ENCODE measurements at places on chromosomes 6 and 20. TPM values are rescaled to one million over a fixed set of nuclear protein-coding genes. Genes with fewer than 3 reads are reported as not detected.

DNA sequence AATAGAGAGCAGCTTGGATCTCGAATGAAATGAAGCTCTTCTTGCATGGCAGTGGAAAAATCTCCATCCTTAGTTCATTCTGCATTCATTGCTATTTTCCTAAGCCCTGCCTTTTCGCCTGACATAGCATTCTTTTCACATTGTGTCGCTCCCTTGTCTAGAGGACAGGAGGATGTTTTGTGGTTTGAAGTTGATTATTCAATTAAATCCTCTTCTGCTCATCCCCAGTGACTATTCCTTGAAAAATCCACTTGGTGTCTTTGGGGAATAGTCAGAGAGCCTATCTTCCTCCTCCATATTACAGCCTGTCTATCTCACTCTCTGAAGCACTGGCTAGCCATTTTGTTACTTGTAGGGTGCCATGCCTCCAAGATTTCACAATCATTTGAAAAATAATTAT, 161.2 kb downstream of the KLHL32 start:
- DNase-seq, result no peak

GRCh38 chr20:37933786-37934633, 31.1 kb downstream of the VSTM2L start:
- DNase-seq, result no peak

Gene MLN
- not detected for total RNA-seq

DNA sequence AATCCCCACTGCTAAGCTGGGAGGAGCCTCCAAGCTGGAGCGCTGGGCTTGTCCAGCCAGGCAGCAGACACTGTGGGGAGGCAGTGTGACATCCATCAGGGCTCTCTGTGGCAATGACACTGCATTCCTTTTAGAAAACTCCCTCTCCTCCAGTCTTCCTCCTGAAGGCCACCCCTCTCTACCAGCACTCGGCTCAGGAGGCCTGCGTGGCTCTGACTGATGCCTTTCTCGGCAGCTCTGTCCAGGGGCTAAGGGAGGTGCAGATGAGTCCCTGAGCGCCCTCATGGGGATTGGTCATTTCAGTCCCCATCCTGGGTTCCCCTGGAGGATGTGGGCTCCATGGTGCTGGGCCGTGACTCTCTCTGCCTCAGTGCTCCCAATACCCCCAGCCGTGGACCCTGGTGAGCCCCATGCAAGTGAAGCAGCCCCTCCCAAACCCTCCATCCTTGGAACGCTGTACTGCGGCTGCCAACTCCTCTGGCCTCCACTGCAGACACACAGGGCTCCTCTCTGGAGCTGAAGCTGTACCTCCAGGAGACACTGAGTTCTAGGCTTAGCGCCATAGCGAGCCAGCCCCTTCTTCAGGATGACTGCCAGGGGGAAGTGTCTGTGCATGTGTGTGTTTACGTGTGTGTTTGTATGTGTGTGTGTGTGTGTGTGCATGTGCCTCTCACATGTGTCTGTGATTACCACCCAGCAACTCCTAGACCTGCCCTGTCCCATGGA, 209.6 kb downstream of the ERMARD start:
- DNase-seq, result no peak

Gene RBM12
- 41.4 TPM for total RNA-seq

DNA sequence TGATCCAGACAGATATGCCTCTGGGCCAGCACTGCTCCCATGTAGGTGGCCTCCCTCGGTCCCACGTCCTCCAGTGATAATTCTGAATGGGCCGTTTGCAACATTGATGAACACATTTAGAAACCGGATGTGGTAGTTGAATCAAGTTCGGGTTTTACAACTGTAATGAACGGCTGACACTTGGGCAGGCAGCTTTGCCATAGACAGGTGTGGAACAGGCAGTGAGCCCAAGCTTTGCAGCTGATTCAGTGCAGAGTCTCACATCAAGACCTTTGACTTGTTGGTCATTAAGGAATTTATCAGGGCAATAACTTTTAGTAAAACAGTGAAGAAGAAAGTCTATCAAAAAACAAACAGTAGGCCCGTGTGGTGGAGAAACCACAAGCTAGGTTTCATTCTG, 466.6 kb upstream of the AGPAT4 start:
- no peak for DNase-seq

- DNase-seq, result no peak
Observed at GRCh38 chr6:9295644-9296043, 860.3 kb upstream of the SLC35B3 start.

Gene RNF217
- total RNA-seq, result 8.0 TPM

DNA sequence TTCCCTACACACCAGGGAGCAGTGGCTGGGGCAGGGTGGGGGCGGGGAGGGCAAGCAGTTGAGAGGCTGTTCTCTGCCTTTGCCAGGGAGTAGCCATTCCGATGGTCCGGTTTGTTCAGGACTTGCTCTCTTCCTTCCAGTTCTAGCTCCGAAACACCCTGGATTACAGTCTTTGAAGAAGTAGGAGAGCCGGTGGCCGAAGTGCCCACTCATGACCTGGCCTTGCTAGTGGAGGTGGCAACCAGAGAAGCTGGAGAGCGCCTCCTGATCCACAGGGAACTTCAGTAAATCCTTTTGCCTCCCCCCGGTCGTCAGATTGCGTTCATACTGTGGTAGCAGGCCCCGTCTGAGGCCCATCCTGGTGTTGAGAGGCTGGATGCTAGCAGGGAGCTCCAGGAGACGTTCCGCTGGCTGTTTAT, 92.8 kb downstream of the ARID1B start:
- DNase-seq, result no peak

GRCh38 chr20:3777716-3778629, 3.3 kb downstream of the SPEF1 start:
- peak; percentile 88 for DNase-seq

- DNase-seq, result no peak
Observed at GRCh38 chr6:2767657-2768524, 2.7 kb downstream of the WRNIP1 start.

DNA sequence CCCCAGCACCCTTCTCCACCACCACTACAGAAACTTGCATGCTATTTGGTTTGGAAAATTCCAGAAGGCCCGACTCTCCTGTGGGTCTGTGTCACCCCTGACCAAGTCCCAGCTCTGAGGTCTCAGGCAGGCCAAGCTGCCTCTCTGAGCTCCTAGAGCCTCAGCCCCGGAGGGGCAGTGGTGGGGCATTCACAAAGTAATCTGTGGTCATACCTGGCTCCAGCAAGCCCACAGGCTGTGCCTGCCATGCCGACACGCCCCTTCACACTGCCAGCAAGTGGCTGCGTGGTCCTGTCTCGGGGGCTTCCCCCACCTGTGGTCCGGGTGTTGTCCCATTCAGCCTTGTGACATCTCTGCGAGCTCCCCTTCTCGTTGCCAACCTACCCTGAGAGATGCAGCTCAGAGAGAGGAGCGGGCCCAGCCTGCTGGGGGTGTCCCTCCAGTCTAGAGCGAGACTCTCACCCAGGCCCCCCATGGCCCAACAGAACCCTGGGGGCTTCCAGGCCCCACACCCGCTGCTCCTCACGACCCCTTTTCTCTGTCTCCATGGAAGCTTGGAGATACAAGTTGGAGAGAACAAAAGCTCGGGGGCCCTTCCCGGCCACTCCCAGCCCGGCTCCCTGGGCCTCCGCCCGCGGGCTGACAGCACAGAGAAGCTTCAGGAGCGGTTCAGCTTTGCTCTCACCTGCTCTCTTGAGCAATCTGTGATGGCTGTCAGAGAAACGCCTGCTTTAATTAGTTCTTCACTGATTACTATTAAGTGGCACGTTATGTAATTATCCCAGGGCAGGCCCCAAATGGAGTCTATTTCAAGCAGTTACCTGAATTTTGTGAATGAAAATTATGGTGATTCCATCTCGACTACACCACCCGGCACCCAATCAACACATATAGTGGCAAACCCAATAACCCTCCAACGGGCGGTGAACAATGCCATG, 147.7 kb upstream of the PHACTR3 start:
- no peak for DNase-seq

GRCh38 chr6:149851461-149852110, 12.6 kb downstream of the LRP11 start:
- no peak for DNase-seq

Gene GSTA1
- not detected for total RNA-seq

GRCh38 chr20:4563534-4563933, 158.2 kb upstream of the PRND start:
- no peak for DNase-seq

DNA sequence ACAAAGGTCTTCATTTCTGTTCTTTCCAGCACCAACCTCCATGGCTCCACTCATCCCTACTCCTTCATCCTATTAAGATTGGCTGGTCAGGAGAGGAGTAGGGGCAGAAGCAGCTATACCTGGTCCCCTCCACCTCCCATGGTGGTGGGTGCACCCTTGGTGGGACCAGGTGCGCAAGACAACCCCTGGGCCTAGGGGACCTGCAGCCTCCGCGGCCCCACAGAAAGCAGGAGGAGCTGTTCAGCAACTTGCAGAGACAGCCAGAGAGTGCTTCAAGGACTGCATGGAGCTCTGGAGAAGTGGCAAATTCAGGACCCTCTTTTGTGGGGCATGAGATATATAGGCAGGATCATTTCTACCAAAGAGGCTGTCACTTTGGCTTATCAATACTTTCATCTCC, 9.8 kb downstream of the ULBP2 start:
- no peak for DNase-seq

Gene GGT7
- total RNA-seq, result 19.1 TPM

DNA sequence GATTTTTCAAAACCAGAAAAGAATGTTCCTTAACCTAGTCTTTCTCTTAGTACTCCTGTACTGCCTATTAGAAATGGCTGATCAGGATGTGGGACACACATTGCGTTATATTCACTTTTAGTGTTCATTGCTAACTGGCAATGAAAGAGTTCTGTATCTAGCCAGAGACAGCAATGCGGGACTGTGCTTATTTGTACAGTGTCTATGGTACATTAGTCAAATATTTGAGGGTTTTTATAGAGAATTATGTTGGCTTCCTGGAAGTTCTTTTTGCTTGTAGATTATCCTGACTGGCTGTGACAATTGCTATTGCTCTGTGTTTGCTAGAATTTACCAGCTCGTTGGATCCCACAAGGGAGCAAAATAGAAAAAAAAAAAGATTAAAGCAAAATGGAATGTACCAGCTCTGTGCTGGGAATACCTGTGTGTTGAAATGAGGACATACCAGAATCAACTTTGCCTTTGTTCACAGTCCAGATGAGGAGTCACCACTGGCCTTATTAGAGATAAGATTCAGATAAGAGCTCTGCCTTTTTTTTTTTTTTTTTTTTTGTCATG, 22.4 kb upstream of the IFNGR1 start:
- no peak for DNase-seq

All from Right ventricle myocardium inferior (tissue), 1 donor.